ENCODE measurements at places on chromosomes 4 and X. TPM values are rescaled to one million over a fixed set of nuclear protein-coding genes. Genes with fewer than 3 reads are reported as not detected.

The HSFX4 gene
- total RNA-seq = not detected

DNA sequence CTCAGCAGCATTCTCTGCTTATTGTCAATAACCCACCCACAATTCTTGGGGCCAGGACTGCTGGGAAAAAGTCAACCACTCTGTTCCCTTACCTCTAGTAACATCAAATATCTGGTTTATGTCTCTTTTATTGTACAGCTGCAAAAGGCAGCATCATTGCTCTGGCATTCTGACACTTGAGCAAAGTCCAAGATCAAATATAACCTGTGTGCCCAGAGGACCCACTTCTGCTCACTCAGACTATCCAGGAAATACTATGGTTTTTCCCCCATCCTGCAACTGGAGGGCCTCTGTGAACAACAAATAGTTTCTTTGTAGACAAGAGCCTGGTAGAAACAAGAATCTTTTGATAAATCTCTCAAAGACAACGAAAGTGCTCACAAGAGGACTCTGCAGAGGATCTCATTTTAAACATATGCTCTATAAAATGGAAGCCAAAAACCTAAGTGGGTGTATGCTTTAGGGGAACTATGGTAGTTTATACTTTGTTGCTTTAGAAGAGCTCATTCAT, 154.7 kb downstream of the RAB28 start:
- DNase-seq = no peak

The PHF8 gene
- 57.8 TPM for total RNA-seq

GRCh38 chrX:39416547-39417260, 615.4 kb downstream of the MID1IP1 start:
- no peak for DNase-seq

DNA sequence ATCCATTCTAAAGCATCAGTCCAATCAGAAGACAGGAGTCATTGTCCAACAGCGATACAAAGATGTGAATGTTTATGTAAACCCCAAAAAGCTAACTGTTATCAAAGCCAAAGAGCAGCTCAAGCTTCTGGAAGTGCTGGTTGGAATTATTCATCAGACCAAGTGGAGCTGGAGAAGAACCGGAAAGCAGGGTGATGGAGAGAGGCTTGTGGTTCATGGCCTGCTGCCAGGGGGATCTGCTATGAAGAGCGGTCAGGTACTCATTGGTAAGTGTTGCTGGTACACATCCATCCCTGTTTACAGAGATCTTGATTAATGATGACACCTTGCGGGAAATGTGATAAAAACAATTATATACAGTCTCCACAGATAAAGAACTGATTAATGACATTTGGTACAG, 11.0 kb downstream of the INTU start:
- DNase-seq = no peak

DNA sequence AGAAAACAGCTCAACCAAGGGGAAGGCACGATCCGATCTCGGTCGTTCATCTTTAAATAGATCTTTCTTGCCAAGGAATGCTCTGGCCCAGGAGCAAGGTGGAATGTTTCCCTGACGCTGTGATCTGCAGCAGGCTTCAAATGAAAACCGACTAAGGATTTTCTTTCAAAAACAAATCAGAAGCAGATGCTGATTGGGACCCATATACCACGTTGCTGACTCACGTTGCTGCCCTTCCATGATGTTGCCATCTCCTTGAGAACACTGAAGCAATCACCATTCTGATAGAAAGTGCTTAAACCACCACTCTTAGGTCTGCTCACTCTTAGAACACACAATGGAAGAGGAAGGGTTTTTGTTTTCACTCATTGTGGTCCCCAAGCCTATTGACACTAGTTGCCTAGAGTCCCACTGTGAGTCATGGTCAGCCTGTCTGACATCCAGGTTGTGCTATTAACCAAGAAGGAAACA, 26.1 kb downstream of the LAMTOR3 start:
- no peak for DNase-seq

The UCHL1 gene
- 10.8 TPM for total RNA-seq

DNA sequence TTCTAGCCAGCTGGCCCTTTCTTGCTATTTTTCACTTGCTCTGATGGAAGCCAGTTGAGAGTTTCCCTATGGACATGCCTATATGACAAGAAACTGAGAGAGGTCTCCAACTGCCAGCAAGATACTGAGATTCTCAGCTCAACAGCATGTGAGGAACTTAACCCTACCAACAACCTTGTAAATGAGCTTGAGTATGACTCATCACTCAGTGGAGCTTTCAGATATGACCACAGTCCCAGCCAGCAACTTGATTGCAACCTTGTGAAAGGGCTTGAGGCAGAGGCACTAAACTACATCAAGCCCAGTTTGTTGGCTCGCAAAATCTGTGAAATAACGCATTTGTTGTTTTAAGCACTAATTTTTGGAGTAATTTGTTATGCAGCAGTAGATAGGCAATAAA, 175.8 kb downstream of the COMMD8 start:
- DNase-seq = no peak

The LINC00632 gene
- 32.5 TPM for total RNA-seq

DNA sequence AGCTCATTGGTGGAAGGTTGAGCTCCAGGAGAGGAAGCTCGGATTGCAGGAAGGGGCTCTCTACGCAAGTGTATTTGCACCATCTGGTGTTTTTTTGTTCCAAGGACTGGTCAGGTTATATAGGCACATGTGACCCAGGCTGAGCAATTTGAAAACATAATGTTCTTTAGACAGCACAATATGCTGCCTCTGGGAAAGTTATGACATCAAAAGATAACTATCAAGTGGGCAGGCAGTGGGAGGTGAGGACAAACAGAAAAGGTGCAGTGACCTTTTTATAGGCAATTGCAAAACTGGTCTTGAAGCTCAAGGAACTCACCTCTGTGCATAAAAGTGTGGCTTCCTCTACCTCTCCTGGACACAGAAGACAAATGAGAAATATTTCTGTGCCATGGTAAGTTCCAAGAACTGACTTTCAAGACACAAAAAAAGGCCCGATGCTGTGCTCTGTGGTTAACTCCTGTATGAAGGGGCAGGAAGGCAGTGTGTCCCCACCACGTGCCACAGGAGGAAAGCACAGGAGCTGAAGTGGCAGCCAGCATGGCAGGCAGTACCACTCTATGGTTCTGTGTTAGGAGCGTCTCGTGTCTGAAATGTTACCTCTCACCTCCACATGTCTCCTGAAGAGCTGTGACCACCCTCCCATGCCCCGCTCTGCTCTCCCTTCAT, 128.6 kb downstream of the SHROOM3 start:
- DNase-seq = no peak

Measured in upper lobe of left lung (tissue), 6 donors.